ENCODE measurements at places on chromosomes 13 and 19. TPM values are rescaled to one million over a fixed set of nuclear protein-coding genes. Genes with fewer than 3 reads are reported as not detected.

GRCh38 chr19:49453757-49454240, 774 bp downstream of the ALDH16A1 start:
- no peak for DNase-seq
- H3K27me3 ChIP-seq: peaks cover 11% of the 10 kb centered on the region
- peak overlapping the region; percentile 99 for H3K27ac ChIP-seq
- H3K4me1 ChIP-seq: peaks cover 39% of the 10 kb centered on the region
- peak overlapping the region; percentile 100 for H3K4me3 ChIP-seq
- peaks cover 9% of the 10 kb centered on the region for H3K36me3 ChIP-seq

GRCh38 chr13:26458196-26458749, 99.2 kb upstream of the WASF3 start:
- H3K4me3 ChIP-seq: no peak overlapping the region
- H3K36me3 ChIP-seq: no peaks in the 10 kb centered on the region
- H3K27ac ChIP-seq: no peak overlapping the region
- H3K27me3 ChIP-seq: peaks cover 4% of the 10 kb centered on the region

DNA sequence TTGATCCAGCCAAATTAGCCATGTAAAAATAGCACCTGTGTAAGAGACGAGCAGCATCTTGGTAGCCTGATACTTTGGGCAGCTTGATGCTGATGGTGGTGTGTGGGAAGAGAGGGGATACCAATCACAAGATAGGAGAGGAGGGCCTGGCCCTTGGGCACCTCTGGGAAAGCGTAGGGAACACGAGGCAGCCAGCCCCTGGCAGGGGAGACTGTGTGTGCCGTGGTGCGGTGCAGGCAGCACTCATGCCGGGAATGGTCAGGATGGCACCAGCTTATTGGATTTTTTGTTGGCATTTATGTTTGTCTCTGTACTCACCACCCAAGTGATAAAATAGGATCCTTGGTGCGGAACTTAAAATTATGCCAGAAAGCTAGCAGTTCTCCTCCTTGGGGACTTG, 10.2 kb downstream of the SIGLEC8 start:
- peaks cover 21% of the 10 kb centered on the region for H3K27me3 ChIP-seq
- DNase-seq: no peak
- H3K4me3 ChIP-seq: no peak overlapping the region
- peaks cover 12% of the 10 kb centered on the region for H3K4me1 ChIP-seq
- peak overlapping the region; percentile 8 for H3K27ac ChIP-seq

DNA sequence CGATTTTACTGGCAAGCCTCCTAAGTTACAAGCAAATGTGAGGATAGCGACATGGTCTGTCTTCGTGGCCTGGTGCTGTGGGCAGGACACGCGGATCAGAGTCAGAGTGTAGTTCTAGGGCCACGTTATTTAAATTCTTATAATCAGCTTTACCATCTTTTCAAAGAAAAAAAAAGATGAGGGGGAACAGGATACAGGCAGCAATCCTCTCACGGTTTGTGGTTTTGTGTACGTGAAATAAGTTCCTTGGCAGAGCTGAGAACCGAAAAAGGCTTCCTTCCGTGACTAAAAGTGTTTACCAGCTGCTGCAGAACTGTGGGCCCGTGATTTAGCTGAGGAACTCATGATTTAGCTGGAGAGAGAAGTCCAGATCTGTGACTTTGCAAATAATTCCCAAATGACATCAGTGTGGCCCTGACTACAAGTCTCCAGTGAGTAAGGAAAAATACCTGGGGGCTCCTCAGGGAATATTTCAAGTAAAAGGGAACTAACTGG, 27.2 kb downstream of the RCBTB2 start:
- peak overlapping the region; percentile 96 for H3K27ac ChIP-seq
- peak; percentile 81 for DNase-seq
- H3K4me1 ChIP-seq: peaks cover 65% of the 10 kb centered on the region
- H3K27me3 ChIP-seq: peaks cover 7% of the 10 kb centered on the region
- peak overlapping the region; percentile 91 for H3K4me3 ChIP-seq

- peak; percentile 38 for DNase-seq
- peaks cover 12% of the 10 kb centered on the region for H3K4me1 ChIP-seq
- H3K4me3 ChIP-seq: no peak overlapping the region
These were observed 22.2 kb downstream of the SIGLEC5 start for GRCh38 chr19:51607920-51608562.

GRCh38 chr19:18053576-18054219, 33.0 kb downstream of the IL12RB1 start:
- peaks cover 9% of the 10 kb centered on the region for H3K4me1 ChIP-seq
- no peak for DNase-seq
- H3K27me3 ChIP-seq: peaks cover 5% of the 10 kb centered on the region
- H3K27ac ChIP-seq: peak overlapping the region; percentile 26
- H3K4me3 ChIP-seq: no peak overlapping the region

DNA sequence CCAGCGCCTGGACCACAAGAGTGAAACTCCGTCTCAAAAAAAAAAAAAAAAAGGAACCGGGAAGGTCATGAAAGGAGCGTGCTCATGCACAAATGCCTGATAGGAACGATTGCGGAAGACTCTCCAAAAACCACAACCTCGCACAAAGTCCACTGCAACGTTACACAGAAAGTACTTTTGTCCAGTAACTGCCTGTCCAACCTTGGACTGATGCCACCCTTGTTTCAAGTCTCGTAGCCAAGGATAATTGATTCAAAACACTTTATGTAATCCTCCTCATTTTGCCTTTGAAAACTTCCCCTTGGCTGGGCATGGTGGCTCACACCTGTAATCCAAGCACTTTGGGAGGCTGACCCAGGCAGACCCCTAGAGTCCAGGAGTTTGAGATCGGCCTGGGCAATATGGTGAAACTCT, 13.7 kb downstream of the LGALS7 start:
- no peaks in the 10 kb centered on the region for H3K4me1 ChIP-seq
- DNase-seq: no peak
- no peaks in the 10 kb centered on the region for H3K27me3 ChIP-seq
- no peak overlapping the region for H3K27ac ChIP-seq
- no peak overlapping the region for H3K4me3 ChIP-seq

DNA sequence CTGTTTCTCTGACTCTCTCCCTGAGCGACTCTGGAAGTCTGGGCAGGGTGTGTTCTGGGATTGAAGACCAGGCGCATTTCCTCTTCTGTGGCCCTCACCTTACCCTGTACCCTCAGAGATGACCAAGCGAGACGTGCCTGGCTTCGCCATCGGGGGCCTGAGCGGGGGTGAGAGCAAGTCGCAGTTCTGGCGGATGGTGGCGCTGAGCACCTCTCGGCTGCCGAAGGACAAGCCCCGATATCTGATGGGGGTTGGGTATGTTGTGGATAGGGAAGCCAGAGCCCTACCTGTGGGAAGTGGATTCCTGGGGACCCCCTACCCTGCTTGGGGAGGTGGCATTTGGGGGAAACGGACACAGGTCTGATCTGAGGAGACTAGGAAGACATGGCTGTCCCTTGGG, 5.8 kb upstream of the DNM2 start:
- H3K36me3 ChIP-seq: no peaks in the 10 kb centered on the region
- no peaks in the 10 kb centered on the region for H3K27me3 ChIP-seq
- DNase-seq: no peak
- H3K4me1 ChIP-seq: peaks cover 2% of the 10 kb centered on the region
- no peak overlapping the region for H3K4me3 ChIP-seq

DNA sequence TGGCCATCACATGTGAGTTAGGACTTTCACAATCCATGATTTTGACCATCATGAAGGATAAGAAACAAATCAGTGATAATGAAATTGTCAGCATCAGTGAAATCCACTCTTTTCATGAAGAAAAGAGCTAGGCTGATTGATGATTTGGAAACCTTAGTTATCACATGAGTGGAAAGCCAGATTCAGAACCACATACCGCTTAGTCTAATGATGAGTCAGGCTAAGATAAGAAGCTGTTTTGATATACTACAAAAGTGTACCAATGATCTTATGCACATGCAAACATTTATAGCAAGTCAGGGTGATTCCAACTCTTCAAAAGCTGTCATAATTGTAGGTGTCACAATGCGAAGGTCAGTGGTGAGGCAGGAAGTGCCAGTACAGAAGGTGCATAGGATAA, 519.3 kb downstream of the GPC6 start:
- H3K4me1 ChIP-seq: no peaks in the 10 kb centered on the region
- H3K36me3 ChIP-seq: no peaks in the 10 kb centered on the region
- no peaks in the 10 kb centered on the region for H3K27me3 ChIP-seq
- no peak overlapping the region for H3K27ac ChIP-seq

The PRTN3 gene
- polyA plus RNA-seq: not detected

The PRODH2 gene
- not detected for polyA plus RNA-seq
